ENCODE measurements at places on chromosomes 1 and 21.

DNA sequence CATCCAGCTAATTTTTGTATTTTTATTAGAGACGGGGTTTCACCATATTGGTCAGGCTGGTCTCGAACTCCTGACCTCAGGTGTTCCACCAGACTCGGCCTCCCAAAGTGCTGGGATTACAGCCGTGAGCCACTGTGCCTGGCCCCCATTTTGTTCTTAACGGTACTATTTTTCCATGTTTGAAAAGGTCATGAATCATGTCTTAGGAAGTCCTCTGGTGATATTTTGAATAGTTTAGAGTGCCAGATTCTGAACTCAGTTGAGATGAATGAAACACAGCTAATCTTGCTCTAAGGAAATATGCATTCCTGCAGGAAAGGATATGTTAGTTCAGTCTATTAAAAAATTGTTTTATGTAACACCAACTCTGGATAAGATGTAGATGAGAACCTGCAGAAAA is 62.6 kb upstream of the ATP2B4 start:
- DNase-seq, result no peak

- no peak for DNase-seq
These were observed 2.8 kb downstream of the SCNN1D start for GRCh38 chr1:1282998-1283397.

- DNase-seq, result no peak
These were observed 58.1 kb upstream of the IGSF5 start for GRCh38 chr21:39686646-39687468.

DNA sequence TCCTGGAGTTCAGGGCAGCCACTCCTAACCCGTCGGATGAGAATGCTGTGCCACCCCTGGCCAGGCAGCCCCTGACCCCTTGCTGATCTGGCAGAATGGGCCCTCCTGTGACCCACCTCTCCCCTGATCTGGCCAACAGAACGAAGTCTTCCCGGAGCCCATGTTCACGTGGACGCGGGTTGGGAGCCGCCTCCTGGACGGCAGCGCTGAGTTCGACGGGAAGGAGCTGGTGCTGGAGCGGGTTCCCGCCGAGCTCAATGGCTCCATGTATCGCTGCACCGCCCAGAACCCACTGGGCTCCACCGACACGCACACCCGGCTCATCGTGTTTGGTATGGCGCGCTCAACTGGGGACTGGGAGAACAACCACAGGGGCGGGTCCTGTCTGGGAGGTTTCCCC is 104.1 kb upstream of the KLHDC7A start:
- DNase-seq, result no peak

DNA sequence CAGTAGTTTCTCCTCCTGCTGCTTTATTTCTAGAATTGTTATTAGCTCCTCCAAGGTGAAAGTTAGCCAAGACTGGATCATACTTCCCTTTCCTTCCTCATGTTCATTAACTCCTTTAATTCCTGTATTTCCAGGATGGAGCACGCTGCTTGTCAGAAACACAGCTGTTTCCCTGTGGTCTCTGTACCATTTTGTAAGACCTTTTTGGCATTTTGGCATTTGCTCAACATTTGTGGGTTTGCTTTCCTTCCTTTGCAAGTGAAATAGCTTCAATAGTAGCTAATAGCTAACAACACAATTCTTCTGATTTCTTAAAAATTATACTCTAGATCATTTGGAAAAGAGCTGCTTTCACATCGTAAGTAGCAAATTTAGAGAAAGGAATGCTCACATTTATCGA is 44.3 kb upstream of the HPDL start:
- DNase-seq, result no peak

DNA sequence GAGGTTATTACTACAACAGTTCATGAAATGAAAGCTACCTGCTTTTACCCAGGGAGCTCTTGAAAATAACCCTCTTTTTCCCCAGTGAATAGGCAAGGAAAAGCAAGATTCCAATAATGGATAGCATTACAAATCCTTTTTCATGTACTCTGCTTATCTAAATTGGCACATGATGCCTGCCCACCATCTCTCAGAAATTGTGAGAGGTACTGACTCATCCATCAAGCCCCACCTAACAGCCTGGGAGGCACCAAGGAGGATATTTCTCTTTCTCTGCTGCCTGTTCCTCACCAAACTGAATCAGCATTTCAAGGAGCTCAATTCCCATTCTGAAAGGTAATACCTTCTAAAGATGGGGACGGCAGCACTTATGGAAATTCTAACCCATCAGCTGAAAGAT is 34.4 kb downstream of the PALMD start:
- DNase-seq, result peak; percentile 59

GRCh38 chr1:157045250-157046218 is at the start of gene ARHGEF11:
ARHGEF11 (minus strand) TSS chr1:157045742; CDS start chr1:157044330, 1,412 bp downstream.
- DNase-seq, result peak; percentile 71

DNA sequence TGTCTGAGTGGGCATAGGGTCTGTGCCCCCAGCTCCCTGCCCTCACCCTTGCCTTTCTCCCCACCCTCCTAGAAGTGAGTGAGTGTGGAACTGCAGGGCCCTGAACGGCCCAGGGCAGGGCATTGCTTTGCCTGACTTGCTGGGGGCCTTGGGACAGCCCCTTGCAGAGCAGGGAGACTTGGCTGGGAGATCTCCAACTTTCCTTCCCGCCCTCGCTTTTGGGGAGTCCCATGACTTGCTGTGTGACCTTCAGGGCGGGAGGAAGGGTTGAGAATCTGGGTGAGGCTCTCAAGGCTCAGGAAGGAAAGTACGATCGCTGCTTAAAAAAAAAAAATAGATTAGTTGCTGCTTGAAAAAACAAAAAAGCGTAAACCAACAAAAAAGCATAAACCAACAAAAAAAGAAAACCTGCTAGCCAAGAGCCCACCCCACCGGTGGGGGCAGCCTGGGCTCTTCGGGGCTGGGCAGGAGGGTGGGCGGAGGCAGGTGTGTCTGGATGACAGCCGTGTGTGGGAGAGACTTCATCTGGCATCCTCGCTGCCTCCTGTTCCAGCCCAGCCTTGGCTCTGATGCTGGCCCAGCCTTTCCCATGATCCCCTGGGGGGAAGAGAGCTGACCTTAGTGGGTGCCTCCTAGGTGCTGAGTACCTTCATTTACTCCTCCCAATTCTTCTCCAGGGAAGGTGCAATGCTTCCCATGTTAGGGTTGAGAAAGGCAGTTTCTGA is 6.5 kb downstream of the NBL1 start:
- no peak for DNase-seq

- no peak for DNase-seq
These were observed 22.7 kb downstream of the MATN1 start for GRCh38 chr1:30700528-30701257.

- no peak for DNase-seq
These were observed 681.0 kb upstream of the USP24 start for GRCh38 chr1:55896210-55896609.

- no peak for DNase-seq
These were observed 22.7 kb downstream of the CD55 start for GRCh38 chr1:207344221-207344620.

DNA sequence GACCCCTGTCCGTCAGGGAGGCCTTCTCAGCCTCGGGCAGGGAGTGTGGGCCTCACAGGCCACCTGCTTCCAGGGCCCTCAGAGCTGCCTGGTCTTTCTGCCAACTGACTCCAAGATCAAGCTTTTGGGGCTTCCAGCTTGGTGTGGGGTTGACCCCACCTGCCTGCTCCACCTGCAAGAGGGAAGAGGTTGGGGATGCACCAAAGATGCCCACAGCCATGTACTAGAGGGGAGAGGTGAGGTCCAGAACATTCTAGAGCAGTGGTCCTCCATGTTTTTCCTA is 266.7 kb upstream of the VAMP3 start:
- no peak for DNase-seq

- DNase-seq, result peak; percentile 67
These were observed 1.9 kb downstream of the ANKRD34A start for GRCh38 chr1:145962157-145963102.

GRCh38 chr1:233695901-233696300 is 82.0 kb downstream of the KCNK1 start:
- no peak for DNase-seq

GRCh38 chr1:10106756-10107475 is 74.2 kb downstream of the UBE4B start:
- no peak for DNase-seq

DNA sequence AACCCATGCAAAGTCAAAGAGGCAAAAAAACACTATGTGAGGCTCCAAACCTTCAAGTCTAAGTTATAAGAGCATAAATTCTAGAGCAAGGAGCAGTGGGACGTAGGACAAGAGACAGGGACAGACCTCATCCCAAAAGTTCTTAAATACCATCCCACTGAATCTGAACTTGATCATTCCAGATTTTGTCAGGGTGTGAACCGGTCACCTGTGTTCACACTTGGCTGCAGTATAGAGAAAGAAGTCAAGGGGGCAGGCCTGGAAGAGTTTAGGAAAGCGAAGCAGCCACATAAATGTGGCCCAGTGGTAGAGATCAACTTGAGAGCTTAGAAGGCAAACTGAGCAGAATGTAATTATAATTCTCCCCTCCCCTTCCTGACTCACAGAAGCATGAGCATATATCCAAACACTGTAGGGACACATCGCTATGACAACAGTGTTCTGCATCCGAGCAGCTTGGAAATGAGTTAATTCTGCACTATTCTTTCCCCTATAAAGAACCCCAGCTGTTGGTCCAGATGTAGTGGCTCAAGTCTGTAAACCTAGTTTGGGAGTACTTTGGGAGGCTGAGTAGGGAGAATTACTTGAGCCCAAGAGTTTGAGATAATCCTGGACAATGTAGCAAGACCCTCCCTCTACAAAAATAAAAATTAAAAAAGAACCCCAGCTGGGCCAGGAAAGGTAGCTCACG is 2.7 kb downstream of the AKR7A2 start:
- DNase-seq, result no peak

DNA sequence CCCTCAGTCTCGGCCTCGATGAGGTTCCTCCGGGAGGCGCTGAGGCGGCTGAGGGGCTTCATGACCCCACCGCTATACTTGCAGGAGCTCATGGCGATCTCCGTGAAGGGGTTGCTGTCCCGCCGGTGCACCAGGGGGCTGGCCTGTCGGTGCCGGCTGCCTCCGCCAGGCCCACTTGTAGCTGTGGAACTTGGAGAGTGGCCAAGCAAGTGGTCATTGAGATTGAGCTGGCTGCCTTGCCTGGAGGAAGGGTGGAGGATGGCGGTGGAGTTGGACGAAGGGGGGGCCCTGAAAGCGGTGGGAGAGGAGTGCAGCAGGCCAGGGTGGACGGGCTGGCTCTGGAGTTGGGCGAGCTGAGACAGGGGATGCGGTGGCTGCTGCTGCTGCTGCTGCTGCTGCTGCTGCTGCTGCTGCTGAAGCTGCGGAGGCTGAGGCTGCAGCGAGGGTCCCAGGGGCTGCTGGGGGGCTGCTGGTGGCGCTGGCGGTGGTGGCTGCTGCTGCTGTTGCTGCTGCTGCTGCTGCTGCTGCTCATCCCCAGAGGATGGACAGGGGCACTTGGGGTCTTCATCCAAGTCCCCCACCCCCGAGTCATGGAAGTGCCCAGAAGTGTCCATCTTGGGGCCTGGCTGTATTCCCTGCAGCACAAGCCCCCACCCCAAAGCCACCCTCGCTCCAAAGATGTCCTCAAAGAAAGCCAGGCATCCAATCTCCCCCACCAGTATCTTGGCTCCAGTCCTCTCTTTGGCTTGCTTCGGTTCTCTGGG is 548 bp downstream of the KCNN3 start:
- DNase-seq, result peak; percentile 71

GRCh38 chr1:165898837-165899236 is 71.4 kb downstream of the UCK2 start:
- no peak for DNase-seq

- DNase-seq, result no peak
These were observed 36.1 kb downstream of the PEX14 start for GRCh38 chr1:10510520-10511493.

DNA sequence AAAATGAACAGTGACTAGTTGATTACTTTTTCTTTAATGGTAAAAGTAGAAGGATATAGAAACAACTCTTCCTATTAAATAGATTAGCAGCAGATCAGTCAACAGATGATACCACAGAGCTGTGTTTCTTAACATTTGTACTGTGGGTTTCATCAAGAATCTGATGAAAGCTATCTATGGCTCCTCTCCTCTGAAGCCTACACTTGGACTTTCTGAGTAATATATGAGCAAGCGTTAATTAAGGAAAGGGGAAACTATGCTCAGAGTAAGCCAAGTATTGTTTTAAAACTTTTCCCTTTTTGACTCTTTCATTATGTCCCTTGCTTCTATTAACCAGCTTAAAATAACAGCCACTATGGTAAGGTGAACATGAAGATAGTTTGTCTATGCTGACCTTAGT is 10.8 kb downstream of the ARID4B start:
- no peak for DNase-seq

DNA sequence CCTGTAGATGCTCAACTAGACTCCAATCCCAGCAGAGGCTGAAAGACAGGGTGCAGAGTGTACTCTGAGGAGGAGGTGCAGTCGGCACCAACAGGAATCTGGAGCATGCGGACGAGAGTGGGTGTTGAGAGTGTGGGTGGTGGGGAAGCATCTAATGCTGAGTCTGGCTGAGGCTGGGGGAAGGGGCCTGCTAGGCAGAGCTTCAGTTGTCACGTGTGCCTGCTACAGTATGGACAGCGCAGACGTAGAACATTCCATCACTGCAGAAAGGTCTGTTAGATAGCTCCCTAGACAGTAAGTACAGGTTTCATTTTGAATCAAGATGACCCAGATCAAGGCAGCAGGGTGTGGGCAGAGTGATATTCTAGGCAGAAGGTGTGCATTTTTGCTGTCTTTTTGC is 23.1 kb downstream of the SNAP47 start:
- DNase-seq, result peak; percentile 46

- DNase-seq, result no peak
These were observed 13.3 kb downstream of the SMAP2 start for GRCh38 chr1:40386796-40387195.

DNA sequence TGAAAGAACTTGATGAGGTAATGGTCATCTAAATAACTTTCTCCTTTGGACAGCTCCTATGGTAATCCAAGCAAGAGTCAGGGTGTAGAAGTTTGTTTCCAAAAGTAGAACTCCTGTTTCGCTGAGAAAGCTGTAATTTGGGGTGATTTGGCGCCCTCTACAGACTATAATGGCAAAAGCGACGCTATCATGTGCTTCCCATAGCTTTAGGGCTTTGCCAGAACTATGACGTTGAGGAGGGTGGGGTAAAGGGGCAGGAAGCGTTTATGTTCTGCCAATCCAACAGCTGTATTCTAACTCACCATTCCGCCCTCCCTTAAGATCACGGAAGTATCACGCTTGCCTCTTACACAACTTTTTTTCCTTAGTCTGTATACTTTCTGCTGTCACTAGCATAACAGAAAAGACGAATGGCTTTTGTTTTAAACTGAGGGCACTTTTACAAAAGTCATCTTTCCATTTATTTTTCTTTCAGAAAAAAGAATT is at the start of gene FMO4:
Gene FMO4, plus strand, starts transcription at position 349 of the 486 bp plus-strand sequence. CDS start 5,643 bp downstream, outside the sequence.
- peak; percentile 72 for DNase-seq

GRCh38 chr1:64199154-64199553 is 4.3 kb upstream of the UBE2U start:
- no peak for DNase-seq

GRCh38 chr1:227032396-227032795 is 92.3 kb downstream of the COQ8A start:
- DNase-seq, result no peak

DNA sequence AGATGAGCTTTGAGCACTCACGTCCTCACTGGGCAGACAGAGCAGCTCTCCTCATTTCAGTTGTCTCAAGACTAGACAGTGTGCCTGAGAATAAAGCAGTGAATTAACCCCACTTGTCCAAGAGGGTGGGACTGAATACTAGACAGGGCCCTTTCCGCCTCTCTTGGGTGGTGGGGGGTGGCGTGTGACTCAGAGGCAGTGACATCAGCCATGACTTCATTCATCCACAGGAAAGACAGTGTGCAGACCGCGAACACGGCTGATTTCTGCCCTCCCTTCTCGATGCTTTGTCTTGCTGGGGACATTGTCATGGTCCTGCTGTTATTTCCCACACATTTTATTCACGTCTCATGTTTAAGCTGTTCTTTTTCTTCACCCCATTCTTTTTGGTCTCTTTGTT is 64.9 kb downstream of the FGGY start:
- no peak for DNase-seq
